ENCODE measurements at places on chromosomes 3 and 15. TPM values are rescaled to one million over a fixed set of nuclear protein-coding genes. Genes with fewer than 3 reads are reported as not detected.

TMED3 gene
- 118 TPM for total RNA-seq

BTD gene
- 18.0 TPM for total RNA-seq

C3orf80 gene
- 0.26 TPM for total RNA-seq

SPATA12 gene
- not detected for total RNA-seq

DNAJC19 gene
- total RNA-seq = 33.7 TPM

CEP70 gene
- 32.4 TPM for total RNA-seq

SV2B gene
- under 0.01 TPM for total RNA-seq

HTR3E gene
- total RNA-seq = not detected

HMG20A gene
- 26.3 TPM for total RNA-seq

PAQR5 gene
- 9.8 TPM for total RNA-seq

GCHFR gene
- 1.8 TPM for total RNA-seq

IL5RA gene
- total RNA-seq = not detected

PROK2 gene
- not detected for total RNA-seq

CAMK2N2 gene
- not detected for total RNA-seq

AVEN gene
- total RNA-seq = 24.7 TPM

OR5K2 gene
- not detected for total RNA-seq

ZNF639 gene
- total RNA-seq = 41.1 TPM

GOLGA6L25 gene
- not detected for total RNA-seq

LRRN1 gene
- 0.33 TPM for total RNA-seq

TSEN2 gene
- total RNA-seq = 14.4 TPM

SLC6A20 gene
- not detected for total RNA-seq

KIF15 gene
- 3.8 TPM for total RNA-seq

WDR73 gene
- total RNA-seq = 51.1 TPM

NR1I2 gene
- under 0.01 TPM for total RNA-seq

SLC51B gene
- total RNA-seq = 0.51 TPM

TMC3 gene
- total RNA-seq = not detected

FGF12 gene
- total RNA-seq = 0.17 TPM

LRRIQ4 gene
- total RNA-seq = under 0.01 TPM

ARGFX gene
- not detected for total RNA-seq

TMIE gene
- 0.51 TPM for total RNA-seq

HES1 gene
- total RNA-seq = 0.17 TPM

POC1A gene
- 3.1 TPM for total RNA-seq

NXPE3 gene
- 26.9 TPM for total RNA-seq

MDFIC2 gene
- total RNA-seq = not detected

TM4SF4 gene
- total RNA-seq = 0.26 TPM

SLC28A1 gene
- total RNA-seq = not detected

TTLL13 gene
- total RNA-seq = not detected

PIERCE2 gene
- total RNA-seq = 3.1 TPM

PFN2 gene
- total RNA-seq = 153 TPM

CDHR4 gene
- total RNA-seq = not detected

SLC27A2 gene
- 0.66 TPM for total RNA-seq

PPP1R14D gene
- total RNA-seq = not detected

ITGA11 gene
- 29.6 TPM for total RNA-seq

KLHL40 gene
- total RNA-seq = not detected

MRAS gene
- 48.0 TPM for total RNA-seq

SLC2A2 gene
- not detected for total RNA-seq

PEX5L gene
- 0.51 TPM for total RNA-seq

CSPG4 gene
- 109 TPM for total RNA-seq

HESX1 gene
- total RNA-seq = 0.99 TPM

ITGB5 gene
- 135 TPM for total RNA-seq

P2RY13 gene
- total RNA-seq = under 0.01 TPM

ZNF662 gene
- total RNA-seq = 3.3 TPM

Data from fibroblast of lung (primary cell).